ENCODE measurements at places on chromosomes 4 and X. TPM values are rescaled to one million over a fixed set of nuclear protein-coding genes. Genes with fewer than 3 reads are reported as not detected.

The ARAP2 gene
- 0.16 TPM for total RNA-seq

The FAM13A gene
- 16.8 TPM for total RNA-seq

The GBA3 gene
- total RNA-seq = not detected

The CXCL10 gene
- under 0.01 TPM for total RNA-seq
